Putamen (tissue), 1 donor: ENCODE measurements at places on chromosomes 6 and 20.

DNA sequence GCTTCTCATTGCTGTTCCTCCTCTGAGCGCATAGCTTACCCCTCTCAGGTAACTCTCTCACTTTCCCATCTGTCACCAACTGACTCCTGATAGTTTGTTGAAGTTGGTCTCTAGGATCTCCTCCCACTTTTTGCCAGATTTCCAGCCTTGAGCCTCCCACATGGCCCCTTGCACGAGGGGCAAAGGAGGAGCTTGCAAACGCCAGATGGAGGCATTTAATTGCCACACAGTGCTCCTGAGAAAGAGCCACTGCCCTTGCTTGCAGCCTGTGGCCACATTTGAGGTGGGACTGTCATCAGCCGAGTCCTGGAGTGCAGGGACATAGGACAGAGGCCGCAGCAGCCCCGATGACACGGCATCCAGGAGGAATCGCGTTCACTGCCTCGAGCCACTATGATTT is 348.7 kb downstream of the SMOC2 start:
- no peak for DNase-seq

DNA sequence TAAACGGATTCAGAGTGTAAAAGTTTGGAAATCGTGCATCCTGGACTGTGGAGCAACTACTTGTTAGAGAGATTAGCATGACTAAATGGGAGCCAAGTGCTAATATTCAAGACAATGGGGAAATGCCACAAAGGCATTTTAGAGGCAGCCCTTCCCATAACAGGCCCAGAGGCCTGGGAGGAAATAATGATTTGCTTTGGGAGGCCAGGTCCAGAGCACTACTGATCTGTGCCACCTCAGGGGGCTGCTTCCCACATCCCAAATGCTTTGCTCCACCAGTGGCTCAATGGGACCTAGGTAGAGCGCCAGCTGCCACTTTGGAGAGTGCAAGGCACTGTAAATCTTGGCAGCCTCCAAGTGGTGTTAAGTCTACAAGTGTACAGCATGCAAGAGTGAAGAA is 91.9 kb upstream of the HSF2 start:
- DNase-seq: no peak

DNA sequence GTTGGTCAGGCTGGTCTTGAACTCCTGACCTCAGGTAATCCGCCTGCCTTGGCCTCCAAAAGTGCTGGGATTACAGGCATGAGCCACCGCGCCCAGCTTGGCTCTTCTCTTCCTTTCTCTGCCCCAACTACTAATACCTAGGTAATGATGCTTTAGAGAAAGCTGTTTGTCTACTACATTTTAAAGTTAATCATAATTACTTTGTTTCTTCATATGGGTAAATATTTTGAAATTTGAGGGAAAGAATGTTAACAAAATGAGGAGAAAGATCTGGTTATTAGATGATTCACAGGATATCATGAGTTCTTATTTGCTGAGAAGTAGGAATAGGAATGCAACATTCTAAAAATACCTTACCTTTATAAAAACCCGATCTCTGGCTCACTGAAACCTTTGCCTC is 18.4 kb upstream of the PTPRK start:
- DNase-seq: no peak

GRCh38 chr20:45187693-45188092 is 13.0 kb downstream of the PI3 start:
- DNase-seq: no peak

DNA sequence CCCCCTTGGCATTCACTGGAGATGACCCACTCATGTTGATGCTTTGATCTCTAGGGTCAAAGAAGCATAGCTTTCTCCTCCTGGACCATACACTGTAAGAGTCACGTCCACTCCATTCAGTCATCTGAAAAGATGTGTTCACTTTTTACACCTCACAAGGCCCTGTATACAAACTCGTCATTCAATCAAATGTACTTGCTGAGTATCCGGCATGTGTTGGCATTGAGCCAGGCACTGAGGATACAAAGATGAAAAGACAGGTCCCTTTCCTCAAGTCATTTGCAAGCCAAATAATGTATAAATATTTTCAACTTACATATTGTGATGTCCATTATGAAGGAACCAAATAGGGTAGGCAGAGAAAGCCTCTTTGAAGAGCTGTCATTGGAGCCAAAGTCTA is 32.6 kb upstream of the CSNK2A1 start:
- no peak for DNase-seq

- no peak for DNase-seq
These were observed 41.8 kb downstream of the OR2B2 start for GRCh38 chr6:27870291-27870870.

DNA sequence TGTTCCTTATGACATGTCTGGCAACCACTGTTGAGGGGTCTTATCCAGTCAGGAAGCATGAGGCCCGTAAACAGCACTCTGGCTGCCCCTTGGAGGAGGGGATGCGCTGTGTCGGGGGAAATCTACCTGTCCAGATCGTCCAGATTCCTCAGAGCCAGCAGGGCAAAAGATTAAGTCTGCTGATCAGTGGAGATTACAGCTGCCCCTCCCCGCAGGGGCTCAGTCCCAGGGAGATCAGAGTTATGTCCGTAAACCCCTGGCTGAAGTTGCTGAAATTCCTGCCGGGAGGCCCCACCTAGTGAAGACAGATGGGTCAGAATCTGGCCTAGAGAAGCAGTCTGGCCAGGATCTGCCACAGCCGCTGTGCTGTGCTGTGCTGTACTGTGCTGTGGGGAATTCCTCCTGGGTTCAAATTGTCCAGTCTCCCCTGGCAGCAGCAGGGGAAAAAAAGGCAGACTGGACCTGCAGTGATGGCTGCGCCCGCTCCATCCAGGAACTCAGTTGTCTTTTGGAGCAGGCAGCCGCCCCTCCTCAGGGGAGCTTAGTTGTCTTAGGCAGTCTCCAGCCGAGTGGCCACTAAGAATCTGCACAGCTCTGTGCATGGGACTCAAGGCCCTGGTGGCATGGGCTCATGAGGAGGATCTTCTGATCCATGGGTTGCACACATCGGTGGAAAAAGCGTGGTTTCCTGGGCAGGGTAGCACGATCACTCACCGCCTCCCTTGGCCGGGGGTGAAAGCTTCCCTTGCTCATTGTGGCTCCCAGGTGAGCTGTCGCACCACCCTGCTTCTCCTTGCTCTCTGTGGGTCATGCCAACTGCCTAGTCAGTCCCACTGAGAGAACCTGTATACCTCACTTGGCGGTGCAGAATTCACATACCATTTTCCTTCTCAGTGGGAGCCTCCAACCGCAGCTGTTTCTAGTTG is 1368.8 kb upstream of the ADGRB3 start:
- no peak for DNase-seq

- no peak for DNase-seq
These were observed 43.8 kb upstream of the GLP1R start for GRCh38 chr6:39004801-39005200.

DNA sequence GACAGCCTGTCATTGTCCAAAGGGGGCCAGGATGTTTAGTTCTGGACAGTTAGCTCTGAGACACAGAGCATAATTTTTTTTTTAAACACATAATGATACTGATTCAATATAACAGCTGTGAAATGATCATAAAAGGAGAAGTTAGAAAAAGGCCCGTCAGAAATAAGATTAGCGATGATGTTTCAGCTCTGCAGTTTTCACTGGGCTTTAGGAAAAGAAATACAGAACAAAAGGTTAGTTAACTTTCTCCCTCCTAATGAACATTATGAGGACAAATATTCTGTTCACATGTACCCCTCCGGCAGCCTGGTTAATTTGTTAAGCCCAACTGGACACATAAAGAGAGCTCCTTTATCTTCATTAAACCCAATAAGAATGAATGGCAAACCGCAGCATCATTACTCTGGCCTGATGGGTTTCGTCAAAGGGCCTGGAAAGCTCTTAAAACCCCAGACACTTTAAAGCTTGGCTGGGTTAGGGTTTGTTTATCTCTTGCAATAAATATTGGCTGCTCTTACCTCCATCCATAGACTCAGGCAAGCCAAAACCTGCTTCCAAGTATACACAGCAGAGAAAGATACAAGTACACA is 394.6 kb downstream of the KIF16B start:
- DNase-seq: no peak

DNA sequence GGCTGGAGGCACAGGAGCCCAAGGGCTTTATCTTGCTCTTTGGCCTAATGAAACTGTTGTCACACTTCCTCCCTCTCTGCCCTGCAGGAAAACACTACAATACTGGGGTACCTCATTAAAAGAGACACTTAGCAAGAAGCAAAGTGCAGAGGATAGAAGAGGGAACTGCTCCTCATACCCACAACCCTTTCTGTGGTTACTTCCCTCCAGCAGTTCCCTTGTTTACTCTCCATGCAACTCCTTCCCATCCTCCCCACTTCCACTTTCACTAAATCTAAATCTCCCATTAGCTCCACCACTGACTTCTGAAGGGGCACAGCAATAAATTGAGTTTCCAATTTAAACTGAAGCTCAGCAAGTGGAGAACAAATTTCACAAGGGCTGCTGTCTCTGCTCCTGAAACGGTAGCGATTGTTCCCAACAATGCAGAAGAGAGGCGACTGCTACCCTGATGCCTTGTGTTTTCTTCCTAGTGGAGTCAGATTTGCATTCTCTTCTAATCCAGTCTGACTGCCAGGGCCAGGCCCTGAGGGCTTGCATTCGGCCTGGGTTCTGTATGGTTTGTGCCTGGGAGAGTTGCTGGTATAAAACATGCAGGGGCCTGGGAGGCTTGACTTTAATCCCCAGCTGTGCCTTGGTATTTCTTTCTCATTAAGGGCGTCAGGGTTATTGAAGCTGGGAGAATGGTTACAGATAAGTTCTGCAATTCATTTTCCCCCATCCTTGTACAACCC is 454.7 kb downstream of the TFAP2B start:
- peak; percentile 31 for DNase-seq

DNA sequence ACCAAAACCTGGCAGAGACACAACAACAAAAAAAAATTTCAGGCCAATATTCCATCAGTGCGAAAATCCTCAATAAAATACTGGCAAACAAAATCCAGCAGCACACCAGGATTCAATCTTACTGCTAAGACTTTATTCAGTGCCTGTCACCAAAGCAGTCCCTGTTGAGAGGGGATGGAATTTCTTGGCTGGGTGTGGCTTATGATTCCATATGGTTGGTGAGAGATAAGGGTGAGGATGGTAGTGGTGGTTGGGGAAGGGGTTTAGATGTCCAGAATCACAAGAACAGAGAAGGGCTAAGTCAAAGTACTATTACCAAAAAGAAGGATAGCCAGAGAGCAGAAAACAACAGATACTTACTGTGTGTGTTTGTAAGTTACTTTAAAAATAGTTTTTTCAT is 152.8 kb upstream of the SLC35B3 start:
- no peak for DNase-seq

DNA sequence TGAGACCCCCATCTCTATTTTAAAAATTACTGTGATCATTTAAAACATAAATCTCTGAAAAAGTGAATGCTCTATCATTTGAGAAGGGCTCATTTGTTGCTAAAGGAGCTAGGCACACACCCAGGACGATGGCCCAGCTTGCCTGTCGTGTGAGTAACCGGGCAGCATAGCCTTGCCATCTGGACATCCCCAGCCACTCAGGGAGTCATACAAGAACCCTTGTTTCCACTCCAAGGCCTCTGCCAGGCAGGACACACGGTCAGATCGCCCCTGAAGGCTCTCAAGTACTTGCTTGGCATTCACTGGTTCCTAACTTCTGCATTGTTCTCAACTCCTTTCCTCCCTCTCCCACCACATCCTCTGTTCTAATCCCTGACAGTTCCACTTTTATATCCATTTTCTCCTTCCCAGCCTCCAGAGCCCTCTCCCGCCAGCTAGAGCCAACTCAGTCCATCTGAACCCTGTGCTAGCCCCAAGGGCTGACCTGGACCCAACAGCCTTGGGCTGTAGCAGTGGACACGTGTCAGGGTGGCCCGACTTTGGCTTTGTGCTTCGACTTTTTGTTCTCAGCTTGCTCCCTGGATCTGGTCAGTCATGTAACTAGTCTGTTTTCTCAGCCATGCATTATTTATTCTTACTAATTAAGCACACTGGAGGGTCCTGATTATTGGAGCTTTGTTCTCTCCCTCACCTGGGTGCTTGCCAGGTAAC is 15.7 kb upstream of the EZR start:
- DNase-seq: no peak

DNA sequence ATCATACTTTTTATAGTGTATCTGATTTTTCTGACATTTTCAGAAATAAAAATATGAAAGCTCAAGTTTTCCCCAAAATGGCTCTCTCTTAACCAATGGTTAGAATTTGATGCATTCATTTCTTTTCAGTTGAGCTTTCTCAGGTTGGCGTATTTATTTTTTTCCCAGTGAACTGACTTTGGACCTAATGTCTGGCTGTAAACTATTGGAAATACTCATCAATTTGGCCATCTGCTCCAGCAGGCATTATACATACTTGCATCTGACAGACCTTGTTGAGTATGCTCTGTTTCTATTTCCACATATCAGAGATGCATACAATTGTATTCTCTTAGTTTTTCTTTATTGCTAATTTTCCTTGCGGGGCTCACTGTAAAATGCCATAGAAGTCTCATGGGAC is 1374.8 kb upstream of the MAP3K7 start:
- no peak for DNase-seq
